Activated naive CD4-positive, alpha-beta T cell (primary cell): ENCODE measurements at places on chromosomes 6 and 20.

DNA sequence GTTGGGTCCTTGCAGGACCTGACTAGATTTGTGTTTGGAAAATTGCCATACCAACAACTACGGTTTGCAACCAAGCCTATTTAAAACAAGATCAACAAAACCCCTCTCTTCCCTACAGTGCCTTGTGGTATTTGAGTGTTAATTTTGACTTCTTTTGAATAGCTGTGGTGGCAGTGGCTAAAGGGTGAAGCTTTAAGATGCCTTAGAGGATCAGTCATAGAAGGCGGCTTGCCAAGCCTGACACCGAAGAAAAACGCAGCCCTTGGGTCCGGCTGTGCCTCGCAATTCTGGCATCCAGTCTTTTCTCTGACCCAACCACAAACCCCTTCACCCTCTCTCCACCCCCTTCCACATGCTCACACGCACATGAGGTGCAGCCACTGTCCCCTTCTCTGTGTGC, 32.6 kb downstream of the BMP6 start:
- DNase-seq, result no peak

DNA sequence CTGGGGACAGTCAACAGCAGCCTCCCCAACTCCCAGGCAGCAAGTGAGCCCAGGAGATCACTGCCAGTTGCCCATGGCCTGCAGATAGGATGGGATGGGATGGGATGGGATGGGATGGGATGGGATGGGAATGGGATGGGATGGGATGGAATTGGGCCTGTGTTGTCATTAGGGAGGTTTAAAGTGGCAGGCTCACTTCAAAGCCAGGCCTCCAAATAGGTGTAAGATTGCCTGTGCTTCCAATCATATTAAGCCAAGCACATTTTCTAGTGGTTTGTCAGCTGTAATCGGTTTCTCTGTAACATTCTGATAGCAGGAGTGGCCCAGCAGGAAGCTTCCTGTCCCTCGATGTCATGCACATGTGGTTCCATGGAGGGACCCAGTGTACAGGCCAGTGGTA, 82.7 kb upstream of the NXT1 start:
- no peak for DNase-seq

DNA sequence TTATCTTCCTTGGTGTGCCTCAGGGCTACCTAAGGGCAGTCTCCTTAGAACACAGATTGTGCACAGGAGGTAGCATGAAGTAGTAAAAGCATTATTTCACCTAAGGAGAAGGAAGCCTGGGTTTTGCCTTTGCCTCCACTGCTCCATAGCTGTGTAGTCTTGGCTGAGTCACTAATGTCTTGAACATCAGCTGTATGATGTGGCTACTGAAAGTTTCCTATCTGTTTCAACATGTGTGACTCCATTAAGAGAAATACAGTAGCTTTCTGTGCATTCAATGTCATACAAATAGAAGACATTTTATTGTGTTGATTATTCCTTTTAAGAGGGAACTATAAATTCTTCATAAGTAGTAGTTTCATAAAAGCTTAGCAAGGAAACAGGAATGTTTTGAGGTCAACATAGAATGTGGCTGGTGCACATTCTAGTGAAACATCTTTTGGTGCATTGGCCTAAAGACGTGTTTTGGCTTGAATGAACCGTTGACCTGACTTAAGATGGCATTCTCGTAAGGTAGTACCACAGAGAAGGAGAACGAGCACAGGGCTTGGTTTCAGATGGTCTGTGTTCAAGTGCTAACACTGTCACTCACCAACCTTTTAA, 70.6 kb downstream of the CTNNBL1 start:
- DNase-seq, result no peak

- no peak for DNase-seq
Measured at GRCh38 chr6:29227235-29227634, 56.5 kb downstream of the OR2J2 start.

- DNase-seq, result no peak
Measured at GRCh38 chr20:59013031-59013951, 5.9 kb upstream of the TUBB1 start.

DNA sequence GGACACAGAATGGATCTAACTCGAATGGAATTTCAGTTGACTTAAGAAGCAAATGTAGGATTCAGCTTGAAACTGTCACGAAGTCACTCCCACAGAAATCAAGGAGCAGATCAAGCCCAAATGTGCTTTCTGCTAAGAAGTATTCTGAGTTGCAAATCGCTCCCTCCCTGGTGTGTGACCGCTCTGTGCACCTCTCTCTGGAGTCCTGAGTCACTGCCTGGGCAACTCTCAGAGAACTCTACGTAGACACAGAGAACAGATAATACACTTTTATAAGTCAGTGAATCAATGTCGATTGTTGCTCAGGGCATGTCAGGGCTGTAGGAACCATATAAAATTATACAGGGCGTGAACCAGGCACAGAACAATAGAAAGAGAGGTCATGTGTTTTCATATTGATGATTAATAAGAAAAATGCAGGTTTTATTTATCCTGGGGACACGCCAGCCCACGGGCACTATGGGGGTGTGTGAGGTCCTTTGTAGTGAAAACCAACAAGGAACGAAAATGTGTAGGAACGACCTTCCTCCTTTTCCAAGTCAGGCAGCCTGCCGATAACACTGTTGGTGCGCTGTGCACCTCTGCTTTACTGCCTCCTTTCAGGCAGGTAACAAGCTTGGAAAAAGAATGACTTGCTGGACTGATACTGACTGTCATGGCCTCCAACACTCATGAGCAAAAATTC, 248.1 kb upstream of the FOXQ1 start:
- DNase-seq, result no peak

DNA sequence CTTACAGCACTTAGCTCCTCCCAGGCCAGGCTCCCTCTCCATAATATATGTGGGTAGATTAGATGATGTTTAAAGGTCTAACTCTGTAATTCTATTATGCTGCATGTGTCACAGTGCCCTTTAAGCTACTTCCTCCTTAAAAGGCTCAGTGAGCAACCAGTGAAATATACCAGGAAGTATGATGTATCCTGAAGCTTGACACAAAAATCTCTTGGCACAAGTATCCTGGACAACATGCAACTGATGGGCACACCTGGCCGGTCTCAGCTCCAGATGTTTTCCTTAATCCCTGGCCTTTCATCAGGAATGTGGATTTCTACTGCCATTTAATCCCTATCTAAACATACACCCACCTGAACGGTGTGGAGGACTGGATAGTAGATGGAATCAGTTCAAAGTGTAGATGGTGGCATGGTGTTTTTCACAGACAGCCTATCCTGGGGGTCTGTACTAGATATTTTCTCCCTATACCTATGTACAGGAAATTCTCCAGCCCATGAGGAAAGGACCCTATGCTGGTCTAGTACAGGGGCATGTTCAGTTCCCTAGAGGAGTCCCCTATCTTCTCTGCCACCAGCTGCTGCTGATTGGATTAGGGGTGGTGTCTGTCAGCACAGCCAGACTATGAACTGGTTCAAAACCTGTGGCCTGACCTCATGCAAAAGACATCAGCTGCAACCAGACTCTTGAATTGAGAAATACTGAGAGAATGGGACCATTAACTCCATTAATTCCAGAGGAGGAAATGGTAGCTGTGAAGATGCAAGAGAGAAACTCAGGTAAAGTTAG, 59.4 kb upstream of the CITED2 start:
- DNase-seq, result no peak

- no peak for DNase-seq
Measured at GRCh38 chr6:120608826-120609225, 725.5 kb downstream of the TBC1D32 start.

- DNase-seq, result no peak
Measured at GRCh38 chr20:47727909-47728361, 57.3 kb downstream of the SULF2 start.

- DNase-seq, result no peak
Measured at GRCh38 chr20:23971310-23971709, 17.3 kb downstream of the GGTLC1 start.

DNA sequence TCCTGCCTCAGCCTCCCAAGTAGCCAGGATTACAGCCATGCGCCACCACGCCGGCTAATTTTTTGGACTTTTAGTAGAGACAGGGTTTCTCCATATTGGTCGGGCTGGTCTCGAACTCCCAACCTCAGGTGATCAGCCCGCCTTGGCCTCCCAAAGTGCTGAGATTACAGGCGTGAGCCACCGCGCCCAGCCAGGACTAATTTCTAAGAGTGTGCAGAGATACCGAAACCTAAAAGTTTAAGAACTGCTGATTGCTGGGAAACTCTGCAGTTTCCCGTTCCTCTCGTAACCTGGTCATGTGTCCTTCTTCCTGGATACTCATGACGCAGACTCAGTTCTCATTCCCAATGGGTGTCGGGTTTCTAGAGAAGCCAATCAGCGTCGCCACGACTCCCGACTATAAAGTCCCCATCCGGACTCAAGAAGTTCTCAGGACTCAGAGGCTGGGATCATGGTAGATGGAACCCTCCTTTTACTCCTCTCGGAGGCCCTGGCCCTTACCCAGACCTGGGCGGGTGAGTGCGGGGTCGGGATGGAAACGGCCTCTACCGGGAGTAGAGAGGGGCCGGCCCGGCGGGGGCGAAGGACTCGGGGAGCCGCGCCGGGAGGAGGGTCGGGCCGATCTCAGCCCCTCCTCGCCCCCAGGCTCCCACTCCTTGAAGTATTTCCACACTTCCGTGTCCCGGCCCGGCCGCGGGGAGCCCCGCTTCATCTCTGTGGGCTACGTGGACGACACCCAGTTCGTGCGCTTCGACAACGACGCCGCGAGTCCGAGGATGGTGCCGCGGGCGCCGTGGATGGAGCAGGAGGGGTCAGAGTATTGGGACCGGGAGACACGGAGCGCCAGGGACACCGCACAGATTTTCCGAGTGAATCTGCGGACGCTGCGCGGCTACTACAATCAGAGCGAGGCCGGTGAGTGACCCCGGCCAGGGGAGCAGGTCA, at the start of gene HLA-E:
HLA-E (plus strand) TSS at position 429 of the 945 bp plus-strand sequence; CDS start at position 452, 23 bp downstream.
- DNase-seq, result peak; percentile 69

- DNase-seq, result no peak
Measured at GRCh38 chr6:101668496-101669030, 275.1 kb downstream of the GRIK2 start.

DNA sequence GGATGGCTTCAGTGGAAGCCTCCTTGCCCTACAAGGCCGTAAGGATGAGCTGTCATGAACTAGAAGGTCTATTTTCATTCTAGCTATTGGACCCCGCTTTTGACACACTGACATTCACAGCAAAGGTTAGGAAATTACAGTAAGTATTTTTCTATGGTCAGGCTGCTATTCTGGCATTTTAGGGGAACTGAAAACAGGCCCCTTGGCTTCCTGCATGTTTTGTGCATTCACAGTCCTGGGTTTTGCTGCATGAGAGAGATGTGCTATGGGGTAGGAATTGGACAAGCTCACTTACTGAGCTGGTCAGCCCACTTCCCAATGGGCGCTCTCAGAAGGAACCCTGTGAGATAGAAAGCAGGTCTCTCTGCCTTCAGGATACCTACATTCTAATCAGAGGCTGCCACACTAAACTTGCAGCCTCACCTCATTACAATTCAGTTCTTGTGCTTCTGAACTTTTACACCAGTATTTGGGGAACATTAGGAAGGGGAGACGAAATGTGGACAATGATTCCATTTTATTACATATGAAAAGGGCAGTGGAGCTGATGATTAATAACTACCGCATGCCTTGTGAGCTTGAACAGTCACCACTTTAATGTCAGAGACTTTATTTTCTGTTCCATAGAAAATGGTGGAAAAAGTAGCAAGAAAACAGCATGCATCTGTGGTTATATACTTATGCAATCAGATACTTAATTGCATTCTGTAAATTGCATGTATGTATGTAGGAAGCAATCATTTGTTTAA, 86.6 kb upstream of the TAB2 start:
- DNase-seq, result no peak

GRCh38 chr6:167573461-167574215, 248.8 kb downstream of the TTLL2 start:
- DNase-seq, result no peak

DNA sequence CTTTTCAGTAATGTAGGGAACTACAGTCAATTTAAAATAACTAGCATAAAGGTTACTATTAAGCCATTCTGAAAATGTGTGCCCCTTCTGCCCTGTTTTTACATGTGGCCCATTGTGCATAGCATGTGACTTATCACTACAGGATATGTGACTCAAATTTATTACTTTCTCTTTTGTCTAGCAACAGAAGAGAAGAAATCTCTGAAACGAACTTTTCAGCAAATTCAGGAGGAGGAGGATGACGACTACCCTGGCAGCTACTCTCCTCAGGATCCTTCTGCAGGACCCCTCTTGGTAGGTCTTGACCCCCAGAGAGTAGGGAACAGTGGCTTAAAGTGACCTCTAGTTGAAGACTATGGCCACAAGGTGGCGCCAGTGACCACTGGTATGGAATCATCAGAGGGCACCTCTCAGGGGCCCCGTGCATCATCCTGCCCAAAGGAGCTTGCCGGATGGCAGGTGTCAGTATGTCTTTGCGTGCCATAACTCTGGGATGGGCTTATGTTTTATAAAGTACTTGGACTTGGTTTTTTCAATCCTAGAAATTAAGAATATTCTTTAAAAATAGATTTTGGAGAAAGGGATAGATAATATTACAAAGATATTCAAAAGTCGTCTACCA, 23.9 kb downstream of the RPRD1B start:
- peak; percentile 66 for DNase-seq

DNA sequence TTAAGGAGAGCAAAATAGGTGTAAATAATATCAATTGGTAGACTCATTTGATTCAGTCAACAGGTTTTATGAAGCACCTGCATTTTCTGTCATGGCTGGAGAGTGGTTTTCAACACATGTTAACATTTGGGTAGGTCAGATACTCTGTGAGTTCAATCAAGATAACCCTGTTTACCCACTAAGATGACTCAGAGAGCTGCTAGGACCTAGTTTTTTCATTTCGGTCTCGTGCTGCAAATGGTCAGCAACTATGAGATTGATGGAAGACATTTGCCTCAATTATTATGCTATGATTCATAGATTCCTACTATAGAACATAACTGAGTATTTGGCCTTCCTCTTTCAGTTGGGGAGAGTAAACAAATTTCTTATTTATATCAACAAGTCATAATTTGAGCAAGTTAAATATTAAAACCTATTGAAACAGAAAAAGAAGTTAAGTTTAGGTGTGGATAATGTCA, 391.4 kb upstream of the CITED2 start:
- no peak for DNase-seq

- DNase-seq, result no peak
Measured at GRCh38 chr20:24379484-24379927, 89.9 kb upstream of the SYNDIG1 start.
